HepG2 (cell line): ENCODE measurements at places on chromosomes 3 and 15.
A peak's percentile ranks its signal among the peaks of the same experiment; 100 is the strongest.

DNA sequence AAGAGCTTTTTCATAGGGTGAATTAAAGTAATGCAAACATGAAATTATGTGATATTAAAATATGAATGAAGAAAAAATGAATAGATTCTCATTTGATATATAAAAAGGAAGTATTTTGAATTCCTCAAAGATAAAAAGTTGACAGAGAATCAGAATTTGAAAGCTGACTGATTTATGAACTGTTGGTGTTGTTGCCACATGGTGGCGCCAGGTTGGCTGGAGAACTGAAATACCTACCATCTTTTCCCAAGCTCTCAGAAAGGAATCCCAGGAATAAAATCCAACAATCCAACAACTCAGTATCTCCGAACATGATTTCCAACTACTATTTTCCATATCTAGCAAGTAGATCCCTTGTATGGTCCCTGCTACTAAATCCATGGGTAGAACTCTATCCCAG, 3.1 kb downstream of the MYRIP start:
- peak; percentile 6 for DNase-seq

DNA sequence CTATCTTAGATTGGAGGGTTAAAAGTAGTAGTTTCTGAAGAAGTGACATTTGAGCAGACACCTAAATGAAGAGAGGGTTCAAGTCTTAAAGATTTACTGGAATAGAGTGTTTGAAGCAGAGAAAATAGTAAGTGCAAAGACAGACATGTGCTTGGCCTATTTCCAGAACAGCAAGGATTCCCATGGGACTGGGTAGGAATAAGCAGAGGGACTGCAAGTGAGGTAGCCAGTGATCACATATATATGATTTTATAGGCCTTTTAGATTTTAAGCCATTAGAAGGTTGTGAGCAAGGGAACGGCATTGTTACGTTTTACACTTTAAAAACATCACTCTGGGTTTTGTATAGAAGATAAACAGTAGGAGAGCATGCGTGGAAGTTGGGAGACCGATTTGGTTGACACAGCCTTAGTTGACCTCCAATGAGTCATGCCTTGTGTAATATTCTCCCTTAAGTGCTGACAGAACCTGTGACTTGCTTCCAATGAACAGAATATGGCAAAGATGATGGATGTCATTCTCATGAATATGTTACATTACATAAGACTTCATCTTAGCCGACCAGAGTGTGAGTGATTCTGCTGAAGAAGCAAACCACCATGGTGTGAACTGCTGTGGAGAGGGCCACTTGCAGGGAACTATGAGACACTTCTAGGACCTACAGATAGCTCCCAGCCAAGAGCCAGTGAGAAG, 37.1 kb upstream of the SLC4A7 start:
- DNase-seq = peak; percentile 69

- DNase-seq = no peak
Measured at GRCh38 chr3:47423548-47424145, 42.8 kb downstream of the PTPN23 start.

DNA sequence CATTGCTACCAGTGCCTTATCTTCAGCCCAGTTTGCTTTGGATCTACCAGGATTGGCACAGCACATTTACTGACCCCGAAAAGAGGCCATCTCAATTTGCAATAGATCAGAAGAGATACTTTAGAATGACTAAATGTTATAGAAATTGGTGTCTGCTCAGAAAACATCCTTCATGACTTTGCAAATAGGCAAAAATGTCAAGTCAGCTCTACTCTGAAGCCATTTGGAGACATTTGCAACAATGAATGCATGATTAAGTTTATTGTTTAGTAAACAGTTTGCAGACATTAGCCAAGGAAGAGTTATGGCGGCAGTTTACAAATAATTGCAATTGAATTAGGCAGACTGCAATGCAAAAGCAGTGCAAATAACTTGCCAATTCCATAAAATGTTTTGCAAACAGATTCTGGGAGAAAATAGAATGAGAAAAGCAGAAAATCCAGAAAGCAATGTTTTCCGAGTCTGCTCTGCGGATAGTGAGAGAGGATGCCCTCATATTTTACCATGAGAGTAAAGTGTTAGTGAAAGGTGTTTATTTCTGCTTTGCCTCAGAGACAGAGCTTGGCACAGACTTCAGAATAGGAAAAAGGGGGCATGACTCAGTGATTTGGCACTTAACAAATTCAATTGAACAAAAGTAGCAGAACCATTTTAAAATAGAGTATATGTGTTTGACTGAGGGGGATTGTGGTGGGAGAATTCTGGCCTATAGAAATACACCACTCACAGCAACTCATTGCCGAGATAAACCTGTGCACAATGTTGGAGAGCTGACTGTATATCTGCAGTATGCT, 334.9 kb upstream of the NR2F2 start:
- no peak for DNase-seq

GRCh38 chr15:42199126-42199525, 9.0 kb downstream of the VPS39 start:
- DNase-seq = no peak

DNA sequence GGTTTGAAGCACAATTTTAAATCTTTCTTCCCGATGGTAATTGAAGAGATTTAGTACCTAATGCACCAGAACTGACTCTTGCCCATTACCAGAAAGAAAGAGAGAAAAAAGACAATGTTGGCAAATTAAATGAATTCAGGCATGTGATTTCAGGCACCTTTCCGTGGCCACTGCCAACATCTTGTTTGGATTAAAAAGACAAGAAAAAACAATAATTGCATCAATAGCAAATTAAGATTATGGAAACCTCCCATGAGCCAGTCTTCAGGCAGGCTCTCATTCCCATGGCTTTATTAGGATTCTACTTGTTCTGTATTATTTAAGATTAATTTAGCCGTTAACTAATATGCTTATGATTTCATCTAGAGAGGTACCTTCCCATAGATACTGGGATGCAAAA, 193.0 kb downstream of the GREM1 start:
- DNase-seq = no peak

DNA sequence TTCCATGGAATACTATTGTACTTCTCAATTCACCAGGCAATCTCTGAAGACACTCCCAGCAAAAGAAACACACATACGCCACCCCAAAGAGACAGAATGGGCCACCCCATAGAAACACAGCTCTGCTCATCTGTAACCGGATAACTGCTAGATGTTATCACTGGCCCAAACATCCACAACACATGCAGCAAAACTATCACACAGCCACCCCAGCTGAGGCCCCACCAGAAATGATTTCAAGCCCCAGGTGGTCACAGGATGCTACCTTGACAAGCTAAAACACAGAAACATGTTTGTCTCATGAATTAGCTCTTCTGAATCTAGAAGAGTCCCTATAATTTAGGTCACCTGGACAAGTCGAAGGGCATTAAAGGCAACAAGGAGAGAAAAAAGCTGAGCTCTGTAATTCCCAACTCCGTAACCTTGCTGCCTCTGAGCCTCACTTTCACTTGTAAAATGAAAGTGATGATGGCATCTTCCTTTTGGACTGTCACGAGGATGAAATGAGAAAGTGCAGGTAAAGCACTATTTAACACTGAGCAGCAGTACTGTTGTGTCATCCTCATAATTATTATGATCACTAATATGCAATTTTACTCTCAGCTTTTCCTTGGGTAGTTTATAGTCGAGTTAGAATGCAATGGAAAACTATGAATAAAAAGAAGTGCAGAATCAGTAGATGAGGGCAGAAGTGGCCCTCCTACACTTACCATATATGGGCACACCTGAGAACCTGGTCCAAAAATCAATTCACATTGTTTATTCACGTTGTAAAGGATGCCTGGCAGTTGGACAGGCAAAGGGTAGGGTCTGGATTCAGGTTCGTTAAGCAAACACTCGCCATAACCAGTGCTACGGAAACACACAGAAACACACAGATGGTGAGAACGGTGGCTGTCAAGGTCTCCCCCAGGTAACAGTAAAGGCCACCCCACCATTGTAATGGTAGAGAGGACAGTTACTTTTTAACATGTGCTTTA, 38.6 kb downstream of the ADAMTS9 start:
- DNase-seq = no peak

DNA sequence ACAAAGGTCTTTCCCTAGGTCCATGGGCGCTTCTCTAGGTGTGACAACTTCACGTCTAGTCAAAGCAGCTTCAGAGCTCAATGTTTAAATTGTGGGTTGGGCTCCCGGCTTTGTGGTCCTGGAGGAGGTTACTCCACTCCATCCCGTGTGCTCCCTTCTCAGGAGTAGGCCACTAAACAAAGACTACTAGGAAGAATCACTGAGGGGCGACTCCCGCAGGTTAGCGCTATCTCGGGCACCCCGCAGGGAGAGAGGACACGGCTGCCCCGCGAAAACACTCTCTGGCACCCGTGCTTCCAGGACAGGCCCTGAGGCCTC, 500 bp downstream of the PARP6 start:
- DNase-seq = no peak

DNA sequence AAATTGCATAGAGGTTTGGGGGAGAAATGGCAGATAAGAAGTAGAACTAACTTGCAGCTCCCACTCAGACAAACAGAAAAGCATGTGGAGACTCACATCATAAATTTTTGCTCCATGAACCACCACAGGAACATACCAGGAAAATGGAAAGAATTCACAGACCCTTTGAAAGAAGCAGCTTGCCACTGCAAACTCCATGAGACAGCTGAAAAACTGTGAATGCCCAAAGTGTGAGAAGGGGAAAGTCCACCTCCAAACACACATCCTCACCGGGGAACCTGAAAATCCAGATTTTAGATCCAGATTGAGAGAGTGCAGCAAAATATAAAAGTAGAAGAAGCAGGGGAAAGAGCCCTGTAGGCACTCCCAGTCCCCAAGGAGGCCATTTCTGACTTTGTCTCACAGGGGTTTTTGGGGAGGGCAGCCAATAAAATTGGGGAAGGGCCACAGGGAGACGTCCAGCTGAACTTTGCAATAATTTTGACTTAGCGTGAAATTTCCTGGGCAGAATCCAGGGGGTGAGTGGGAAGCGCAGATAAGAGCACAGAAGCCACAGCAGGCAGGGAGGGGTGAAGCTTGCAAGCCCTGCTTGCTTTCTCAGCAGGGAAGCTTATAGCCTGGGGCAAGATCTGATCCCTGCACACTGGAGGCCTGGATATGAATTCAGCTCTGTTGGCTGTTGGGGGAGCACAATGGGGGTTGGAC, 183.4 kb upstream of the UBE2E2 start:
- no peak for DNase-seq

DNA sequence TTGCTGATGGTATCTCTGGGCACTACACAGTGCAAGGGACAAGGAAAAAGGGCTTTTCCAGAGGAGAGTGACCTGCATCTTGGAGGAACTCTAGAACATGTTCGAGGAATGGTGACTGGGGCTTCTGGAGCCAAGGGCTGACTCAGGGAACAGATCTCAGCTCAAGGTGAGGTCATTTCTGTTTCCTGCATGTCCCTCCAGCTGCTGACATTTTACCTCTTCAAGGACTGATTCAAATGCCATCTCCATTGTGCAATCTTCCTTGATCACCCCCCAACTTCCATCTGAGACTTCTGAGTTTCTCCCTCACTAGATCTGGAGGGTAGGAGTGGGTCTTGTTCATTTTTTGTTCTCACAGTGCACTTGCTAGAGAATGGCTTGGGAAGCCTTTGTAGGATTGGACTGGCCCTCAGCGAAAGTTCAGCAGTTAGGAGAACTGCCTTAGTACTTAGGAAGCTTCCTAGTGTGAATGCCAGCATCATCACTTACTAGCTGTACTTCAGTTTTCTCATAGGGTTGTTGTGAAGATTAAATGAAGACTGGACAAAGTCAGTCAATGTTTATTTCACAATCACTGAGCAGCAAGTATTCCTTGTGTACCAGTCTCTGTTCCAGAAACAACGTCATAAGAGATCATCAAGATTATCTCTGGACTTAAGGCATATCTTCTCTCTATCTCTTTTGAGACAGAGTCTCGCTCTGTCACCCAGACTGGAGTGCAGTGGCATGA, 2.6 kb upstream of the IDH3A start:
- no peak for DNase-seq

GRCh38 chr3:105722943-105723556, 145.8 kb downstream of the CBLB start:
- no peak for DNase-seq

- DNase-seq = no peak
Measured at GRCh38 chr3:3853544-3853943, 54.3 kb downstream of the LRRN1 start.

DNA sequence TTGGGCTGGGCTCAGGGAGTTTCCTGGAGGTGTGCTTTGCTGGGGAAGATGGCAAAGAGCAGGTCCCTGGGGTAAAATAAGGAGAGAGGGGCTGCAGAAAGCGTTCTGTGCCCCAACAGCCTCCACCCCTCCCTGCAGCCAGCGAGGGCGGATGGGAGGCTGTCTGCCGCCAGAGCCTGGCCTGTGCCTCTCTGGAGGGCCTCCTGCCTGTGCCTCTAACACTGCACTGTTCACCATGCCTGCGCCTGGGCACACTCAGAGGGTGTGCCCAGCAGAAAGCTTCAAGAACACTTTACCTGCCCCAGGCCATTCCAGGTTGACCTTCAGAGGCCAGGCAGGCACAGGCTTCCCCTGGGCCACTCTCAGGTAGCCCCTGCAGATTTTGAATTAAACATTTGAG, 77.7 kb upstream of the KLF13 start:
- no peak for DNase-seq
